ENCODE measurements at places on chromosomes 3 and 15.

- DNase-seq = no peak
Measured at GRCh38 chr3:12486916-12487315, 2.6 kb downstream of the TSEN2 start.

DNA sequence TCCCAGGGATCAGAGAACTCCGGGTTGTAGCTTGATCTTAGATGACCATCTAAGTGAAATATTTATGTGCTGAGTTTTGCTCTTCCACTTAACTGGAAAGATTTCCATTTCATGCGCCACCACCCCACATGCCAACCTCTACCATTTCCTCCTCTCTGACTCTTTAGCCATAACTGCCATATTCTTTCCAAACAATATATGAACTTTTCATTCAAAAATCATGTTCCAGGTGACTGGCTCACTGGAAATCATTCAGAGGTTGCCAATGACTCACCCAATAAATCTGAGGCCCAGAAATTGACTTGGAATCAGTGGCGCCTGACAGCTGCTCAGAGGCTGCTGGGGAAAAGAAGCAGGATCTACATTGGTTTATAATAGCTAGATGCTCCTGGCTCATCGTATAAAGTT lies 31.6 kb upstream of the FAM174B start:
- no peak for DNase-seq

DNA sequence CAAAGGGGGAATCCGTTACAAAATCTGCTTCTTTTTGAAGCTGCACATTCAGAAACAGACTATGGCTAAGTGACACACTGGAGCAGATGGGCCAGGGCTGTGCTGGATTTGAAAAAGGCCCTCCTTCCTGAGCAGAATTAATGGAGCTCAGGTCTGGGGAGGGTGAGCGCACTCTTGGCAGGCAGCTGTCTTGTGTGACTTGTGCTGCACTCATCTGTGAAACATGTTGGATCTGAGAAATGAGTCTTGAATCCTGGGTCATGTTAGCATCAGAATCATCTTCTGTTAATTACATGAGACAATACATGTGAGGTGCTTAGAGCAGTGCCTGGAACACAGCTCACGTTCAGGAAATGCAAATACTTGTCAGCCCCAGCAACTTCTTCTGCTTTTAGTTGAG lies 219.6 kb downstream of the THSD4 start:
- no peak for DNase-seq

GRCh38 chr15:81211376-81211775 lies 14.7 kb downstream of the IL16 start:
- DNase-seq = no peak

DNA sequence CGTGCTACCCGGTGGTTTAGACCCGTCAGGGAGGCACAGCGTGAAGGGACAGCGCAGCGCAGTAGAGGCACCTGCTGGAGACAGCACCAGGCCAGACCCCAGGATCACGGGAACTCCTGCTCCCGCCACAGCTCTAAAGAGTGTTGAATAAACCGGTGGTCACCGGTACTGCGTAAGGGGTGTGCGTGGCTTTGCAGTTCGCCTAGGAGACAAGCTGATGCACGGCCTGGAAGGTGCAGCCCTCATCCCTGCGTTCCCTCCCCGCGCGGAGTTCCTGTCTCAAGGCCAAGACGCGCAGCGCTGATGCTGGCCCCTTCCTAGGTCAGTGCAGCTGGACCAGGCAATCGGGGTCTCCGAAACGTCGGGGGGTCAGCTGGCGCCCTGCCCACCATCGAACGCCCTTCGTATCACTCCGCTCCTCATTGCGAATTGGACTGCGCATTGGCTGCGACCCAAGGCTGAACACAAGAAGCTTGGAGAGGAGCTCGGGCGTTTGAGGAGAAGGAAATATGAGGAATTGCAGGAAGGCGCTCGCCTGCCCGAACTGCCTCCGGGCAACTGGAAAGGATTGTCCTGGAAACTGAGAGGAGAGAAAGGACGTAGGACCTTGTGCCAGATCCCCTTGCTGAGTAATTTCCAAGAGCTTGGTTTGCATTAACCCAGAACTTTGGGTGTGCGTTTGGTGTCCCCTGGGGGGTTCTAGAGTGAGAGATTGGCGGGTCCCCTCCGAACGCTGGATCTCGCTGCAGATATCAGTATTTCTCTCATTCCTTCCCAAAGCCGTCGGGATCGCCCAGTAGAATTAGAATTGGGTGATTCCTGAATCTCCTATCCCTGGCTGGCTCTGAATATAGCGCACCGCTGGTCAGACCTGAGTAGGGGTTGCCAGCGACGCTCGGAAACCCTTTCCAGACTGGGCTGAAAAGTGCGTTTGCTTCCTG lies 2.3 kb upstream of the SOX14 start:
- no peak for DNase-seq

DNA sequence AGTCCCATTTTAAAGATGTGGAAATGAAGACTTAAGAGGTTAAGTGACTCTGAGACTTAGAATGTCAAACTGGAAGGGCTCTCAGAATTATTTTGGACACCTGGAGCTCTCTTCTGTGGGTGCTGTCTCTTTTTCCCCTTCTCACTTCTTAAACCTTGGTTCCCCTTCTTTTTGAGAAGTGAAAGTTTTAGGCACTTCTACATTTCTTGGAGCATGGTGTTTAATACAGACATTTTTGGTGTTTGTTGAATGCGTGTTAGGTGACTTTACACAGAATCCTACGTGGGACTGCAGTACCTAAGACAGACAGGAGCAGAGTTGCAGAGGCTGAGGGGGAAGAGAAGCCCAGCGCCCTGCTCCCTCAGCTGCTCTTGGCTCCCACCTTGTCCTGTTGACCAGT lies 133.3 kb downstream of the MDFIC2 start:
- DNase-seq = no peak

DNA sequence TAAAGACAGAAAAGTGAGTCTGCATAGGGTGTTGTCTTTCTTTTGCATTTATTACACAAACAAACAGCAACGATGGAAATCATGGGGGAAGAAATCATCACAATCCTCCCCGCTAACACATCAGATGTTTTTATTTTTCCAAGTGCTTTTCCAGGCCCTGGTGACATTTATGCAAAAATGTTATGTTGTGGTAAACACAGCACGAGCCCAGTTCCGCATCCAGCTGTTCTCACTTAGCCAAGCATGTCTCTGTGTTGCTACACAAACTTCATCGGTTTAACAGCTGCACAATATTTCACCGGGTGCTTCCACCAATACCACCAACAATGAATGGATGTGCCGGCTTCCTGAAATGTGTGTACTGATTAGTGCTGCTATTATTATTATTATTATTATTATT lies 53.7 kb upstream of the ABHD17C start:
- no peak for DNase-seq

- no peak for DNase-seq
Measured at GRCh38 chr3:149872589-149872988, 59.6 kb downstream of the RNF13 start.

DNA sequence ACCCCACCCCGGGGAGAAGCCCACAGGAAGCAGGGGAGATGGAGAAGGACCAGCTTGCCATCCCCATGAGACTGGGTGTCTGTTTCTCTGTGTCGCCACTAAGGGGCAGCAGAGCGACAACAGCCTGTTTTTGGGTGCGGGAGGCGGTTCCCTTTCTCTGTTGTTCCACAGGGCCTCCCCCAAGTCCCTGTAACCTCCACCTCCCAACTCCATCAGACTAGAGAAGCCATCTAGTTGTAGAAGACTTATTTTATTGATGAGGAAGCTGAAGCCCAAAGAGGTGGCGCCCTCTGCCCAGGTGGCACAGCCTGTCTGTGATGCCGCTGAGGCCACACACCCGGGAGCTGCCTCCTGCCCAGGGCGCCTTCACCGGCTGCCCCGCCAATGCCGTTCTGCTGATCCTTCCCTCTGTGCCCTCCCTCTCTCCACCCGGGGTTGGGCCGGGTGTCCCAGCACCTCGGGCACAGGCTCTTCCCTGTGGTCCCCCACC lies 3.9 kb upstream of the CCDC9B start:
- DNase-seq = no peak

DNA sequence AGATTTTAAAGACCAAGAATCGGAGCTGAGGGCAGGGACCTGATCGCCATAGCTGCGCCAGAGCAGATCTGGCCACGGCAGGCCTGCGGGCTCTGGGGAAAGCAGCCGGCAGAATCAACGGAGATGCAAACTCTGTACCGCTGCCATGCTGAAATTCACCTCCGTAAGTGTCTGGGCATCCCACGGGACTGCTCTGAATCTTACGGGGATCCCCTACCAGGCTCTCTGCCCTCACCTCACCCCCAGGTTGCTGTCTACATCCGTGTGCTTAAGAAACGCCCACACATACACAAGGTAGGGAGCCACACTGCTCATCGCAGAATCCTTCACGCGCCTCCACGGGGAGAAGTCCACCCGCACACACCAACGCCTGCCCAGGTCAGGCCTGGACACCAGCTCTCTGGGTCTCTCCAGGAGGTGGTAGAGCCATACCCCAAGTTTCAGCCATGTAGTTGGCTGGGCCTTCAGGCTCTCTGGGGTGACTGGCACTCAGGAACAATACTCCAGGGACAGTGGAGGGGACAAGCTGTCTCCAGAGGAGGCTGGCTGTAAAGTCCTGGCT lies 33.5 kb downstream of the FAM174B start:
- DNase-seq = no peak

DNA sequence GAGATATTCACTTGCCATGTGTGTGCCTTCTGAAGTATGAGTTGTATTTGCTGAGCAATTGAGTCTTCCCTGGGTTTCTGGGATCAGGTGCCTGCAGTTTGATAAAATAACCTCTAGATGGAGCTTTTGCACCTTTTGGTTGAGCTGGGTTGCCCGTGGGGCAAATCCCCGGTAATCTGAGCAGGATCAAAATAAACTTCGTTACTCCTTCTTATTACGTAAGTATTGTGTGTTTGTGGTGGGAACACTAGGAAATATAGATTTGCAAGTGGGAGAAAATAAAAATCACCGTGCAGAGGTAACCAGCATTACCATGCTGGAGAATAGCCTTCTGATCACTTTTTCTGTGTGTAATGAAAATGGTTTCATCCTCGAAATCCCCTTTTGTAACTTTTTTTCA lies 277.4 kb upstream of the NR2E3 start:
- DNase-seq = no peak

DNA sequence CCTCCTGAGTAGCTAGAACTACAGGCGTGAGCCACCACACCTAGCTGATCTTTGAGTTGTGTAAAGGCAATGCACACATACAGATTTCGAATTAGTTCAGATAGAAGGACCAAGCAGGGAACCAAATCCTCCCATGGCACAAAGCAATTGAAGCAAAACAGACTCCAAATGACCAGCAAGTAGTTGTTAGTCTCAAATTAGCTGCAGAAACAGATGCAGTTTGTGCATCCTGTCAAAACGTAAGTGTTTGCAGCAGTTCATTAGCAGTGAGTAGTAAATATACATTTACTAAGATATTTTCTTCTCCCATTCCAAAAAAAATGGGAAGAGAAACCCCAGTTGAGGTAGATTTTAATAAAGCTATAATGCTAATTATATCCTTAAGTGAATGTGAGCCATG lies 15.8 kb upstream of the FAM174B start:
- DNase-seq = no peak
